GM04503 (cell line): ENCODE measurements at places on chromosomes 3 and 15.

DNA sequence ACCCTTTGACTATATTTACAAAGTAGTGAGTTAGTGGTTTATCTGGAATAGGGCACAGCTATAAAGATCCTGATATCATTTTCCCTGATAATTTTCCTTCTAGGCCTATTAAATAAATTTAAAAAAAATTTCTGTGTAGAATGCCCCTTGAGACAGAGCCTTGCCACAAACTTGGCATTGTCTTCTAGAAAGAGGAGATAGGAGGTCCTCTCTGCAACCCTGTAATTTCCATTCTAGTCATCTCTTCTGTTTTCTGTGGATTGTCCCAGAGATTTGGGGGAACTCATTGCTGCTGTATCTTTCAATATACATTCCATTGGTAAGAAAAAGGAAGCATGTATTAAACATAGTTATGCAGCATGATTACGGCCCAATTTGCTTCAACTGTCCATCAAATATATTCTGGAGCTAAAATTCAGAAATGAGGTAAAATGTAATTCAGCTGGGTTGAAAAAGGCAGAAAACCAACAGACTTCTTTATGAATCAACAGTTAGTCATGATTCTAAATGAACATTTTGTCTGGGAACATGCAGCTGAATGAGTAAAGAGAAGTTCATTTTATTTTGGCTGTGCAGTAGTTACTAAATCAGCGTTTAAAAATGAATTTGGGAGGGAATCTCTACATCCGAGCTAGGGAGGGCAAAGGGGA, 401.1 kb downstream of the NAALADL2 start:
- DNase-seq = no peak

DNA sequence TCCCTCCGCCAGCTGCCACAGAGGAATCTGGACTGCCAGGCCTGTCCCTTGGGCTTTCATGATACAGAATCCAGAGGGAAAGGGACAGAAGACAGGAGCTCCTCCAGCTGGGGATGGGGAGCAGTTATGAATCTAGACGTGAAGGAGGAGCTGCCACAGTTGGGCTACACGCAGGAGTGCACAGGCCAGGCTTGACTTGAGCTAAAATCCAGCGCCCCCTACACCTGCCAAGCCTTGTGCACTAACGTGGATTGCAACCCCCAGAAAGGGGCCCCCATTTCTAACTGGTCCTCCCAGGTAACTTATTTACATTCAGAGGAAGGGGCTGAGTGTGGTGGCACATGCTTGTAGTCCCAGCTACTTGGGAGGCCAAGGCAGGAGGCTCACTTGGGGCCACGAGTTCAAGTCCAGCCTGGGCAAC, 14.3 kb downstream of the KLHL6 start:
- no peak for DNase-seq

DNA sequence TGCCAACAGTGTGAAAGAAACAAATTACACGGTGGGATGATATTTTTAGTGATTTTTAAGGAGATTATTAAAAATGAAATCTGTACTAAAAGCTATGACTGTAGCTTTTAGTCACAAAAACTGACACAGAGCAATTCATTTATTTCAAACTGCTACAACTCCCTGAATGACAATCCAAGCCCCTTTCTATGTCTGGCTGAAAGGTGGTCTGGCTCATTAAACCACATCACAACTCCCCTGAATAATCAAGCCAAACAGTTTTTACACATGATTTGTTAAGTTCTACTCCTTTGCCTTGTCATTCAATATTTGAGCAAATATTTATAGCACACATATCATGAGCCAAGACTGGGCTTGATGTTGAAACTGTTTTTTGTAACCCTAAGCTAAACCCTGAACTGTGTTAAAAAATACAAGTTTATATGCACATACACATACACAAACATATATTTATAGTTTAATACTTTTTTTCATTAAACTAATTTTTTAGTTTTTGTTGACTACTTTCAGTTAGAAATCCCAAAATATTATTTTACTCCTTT, 125.5 kb downstream of the RBMS3 start:
- DNase-seq = no peak

- no peak for DNase-seq
Measured at GRCh38 chr15:94610485-94610884, 379.1 kb downstream of the MCTP2 start.

- no peak for DNase-seq
Measured at GRCh38 chr3:107008213-107008612, 369.0 kb upstream of the CCDC54 start.

- no peak for DNase-seq
Measured at GRCh38 chr3:170867143-170867937, 2.7 kb downstream of the RPL22L1 start.

- no peak for DNase-seq
Measured at GRCh38 chr3:4906107-4906621, 73.1 kb upstream of the BHLHE40 start.

GRCh38 chr15:79296583-79296982, 14.1 kb downstream of the ANKRD34C start:
- no peak for DNase-seq

DNA sequence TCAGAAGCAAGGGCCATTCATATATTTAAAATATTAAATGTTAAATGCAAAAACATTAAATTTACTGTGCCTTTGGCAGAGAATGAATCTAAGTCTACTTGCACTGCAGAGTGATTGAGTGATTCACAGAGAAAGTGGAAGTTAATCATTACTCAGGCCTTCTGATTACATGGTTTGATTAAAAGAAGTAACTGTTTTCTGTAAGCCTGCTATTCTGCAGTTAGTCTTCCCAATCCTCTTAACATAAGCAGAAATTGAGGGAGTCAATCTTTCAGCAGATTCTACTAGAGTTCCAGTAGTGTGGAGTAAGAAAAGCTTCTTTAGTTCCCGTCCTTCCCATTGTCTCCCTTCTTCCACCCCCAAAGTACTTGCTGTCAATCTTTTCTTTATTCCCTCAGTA, 1.5 kb downstream of the NLGN1 start:
- DNase-seq = no peak

DNA sequence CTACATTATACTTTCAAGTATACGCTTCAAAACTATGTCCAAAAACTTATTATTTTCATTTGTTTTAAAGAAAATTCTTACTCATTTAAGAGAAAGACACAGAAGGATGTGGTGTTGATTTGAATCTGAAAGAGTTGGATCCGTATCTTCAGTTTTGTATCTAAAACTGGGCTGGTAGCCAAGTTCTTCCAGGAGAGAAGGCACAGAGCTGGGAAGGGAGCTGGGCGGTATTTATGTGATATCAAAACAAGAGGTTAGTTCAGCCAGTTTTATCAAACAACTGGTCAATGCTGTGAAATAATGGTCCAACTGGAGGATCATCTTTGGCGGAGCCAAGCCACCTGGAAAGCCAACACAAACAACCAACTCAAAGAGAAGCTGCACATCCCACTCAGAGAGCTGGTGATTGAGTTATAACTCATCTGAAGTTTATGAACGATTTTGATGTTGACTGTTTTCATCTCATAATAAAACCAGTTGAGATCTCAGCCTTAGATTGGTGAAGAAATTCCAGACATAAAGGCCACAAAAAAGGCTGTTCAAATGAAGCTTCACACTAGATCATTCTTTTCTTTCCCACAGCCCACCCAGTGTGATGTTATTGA, 489.6 kb upstream of the RASGRP1 start:
- DNase-seq = no peak

GRCh38 chr3:65576966-65577365, 461.8 kb downstream of the MAGI1 start:
- no peak for DNase-seq

DNA sequence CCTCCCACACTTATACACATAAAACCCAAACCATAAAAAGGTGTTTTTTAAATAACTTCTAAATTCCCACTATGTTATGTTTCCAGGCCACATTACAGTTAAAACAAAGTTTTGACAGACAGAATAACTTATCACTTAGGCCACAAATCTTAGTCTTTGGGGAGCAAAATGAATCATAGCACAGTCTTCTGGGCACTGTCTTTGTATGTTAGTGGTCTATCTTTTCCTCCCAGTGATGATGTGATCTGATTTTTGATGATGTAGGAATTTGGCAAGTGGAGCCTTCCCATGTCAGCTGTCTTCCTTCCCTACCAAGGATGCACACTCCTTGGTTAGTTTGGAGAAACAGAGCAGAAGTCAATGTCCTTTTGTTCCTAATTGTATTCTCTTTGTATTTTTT, 67.3 kb downstream of the THSD4 start:
- DNase-seq = no peak

DNA sequence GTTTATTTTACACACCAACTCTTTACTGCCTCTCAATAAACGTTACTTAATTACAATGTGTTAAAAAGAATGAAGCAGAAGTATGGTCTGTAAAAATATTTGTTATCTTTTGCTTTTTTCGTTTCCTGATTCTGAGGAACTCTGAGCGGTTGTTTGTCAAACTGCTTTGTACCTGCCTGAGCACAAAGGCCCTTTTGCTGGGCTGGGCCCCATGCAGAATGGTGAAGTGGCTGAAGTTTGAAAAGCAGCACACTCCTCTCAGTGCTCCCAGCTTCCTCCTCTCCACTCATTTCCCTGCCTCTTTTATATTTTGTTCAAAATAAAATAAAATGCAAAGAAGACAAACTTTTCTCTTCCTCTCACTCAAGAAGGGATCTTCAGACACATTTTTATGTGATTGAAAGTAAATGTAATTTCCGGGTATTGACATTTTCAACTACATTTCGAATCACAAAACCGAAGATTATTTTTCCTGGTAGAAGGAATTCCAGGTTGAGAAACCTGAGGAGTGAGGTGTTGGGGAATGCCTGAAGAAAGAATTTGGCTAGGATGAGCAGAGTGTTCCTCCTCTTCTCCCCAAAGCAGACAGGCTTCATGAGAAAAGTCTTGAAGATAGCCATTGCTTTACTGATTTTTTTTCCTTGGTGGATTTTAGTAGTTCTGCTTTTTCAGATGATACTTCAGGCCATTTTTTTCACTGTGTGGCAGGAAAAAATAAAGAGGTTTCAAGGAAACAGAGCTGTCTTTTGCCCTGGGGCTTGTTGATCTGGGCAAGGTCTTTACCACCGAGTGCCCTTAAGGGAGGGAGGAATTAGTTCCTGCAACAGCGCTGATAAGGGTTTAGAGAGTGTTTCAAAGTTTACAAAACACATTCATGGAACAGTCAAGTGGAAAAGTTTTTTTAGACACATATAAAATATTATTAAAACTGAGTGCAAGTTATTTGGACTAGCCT, 229.8 kb downstream of the NFKBIZ start:
- DNase-seq = no peak

GRCh38 chr15:62277816-62278394, 112.8 kb upstream of the C2CD4B start:
- no peak for DNase-seq

- no peak for DNase-seq
Measured at GRCh38 chr15:67201136-67201535, 53.3 kb downstream of the AAGAB start.

DNA sequence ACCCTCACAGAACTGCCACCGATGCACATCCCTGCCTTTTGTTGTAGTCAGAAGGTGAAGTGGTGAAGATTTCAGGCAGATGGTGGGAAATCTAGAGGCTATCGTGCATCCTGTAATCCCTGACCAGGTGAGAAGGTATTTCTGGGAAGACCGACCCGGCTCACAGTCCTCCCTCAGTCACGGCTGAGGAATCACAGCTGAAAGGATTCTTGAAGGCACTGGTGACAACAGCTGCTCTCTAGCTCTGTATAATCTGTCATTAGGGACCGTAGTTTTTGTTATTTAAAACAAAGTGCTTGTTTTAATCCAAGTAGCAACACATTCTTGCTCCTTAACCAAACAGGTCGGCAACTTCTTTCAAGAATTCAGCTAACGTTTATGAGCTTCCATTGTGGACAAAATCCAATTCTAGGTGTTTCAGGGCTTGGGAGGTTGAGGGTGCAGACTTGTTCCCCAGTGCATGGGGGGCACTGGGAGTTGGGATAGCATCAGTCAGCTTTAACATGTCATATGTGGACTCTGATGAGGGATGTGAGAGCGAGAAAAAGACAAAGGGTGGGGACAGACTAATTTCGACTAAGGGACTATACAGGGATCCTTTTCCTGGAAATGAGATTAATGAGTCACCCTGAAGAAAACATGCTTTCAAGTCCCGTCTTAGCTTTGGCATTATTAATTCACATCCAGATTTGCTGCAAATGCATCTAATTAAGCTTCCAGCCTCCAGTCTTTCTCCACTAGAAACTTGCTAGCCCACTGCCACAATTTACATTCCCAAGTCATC, 141.0 kb upstream of the RASGRP1 start:
- DNase-seq = no peak

DNA sequence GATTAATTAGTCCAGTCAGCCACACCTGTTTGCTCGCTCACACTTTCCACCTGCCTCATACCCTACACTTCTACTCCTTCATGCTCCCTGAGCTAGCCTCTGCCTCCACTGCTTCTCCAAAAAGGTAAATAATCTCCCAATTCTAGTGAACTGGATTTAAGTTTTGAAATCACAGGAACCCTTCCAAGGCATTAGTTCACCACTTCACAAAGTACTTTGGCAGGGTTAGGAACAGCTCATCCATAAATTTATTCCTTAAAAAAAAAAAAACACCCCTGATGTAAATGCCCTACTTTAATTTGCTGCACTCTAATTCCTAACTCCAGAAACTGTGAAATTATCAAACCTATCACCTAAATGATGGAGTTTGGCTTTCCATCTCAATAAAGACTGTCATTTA, 58.3 kb downstream of the GADL1 start:
- DNase-seq = no peak

GRCh38 chr15:84949845-84950569, 31.6 kb upstream of the PDE8A start:
- no peak for DNase-seq

GRCh38 chr15:100759698-100760356, 119.8 kb upstream of the ALDH1A3 start:
- DNase-seq = peak; percentile 55

GRCh38 chr15:60343221-60343970, 54.4 kb downstream of the ANXA2 start:
- DNase-seq = no peak

- DNase-seq = peak; percentile 80
Measured at GRCh38 chr3:125140011-125140817, 72.3 kb downstream of the SLC12A8 start.

GRCh38 chr3:178170698-178171535, 365.3 kb upstream of the KCNMB2 start:
- peak; percentile 64 for DNase-seq

DNA sequence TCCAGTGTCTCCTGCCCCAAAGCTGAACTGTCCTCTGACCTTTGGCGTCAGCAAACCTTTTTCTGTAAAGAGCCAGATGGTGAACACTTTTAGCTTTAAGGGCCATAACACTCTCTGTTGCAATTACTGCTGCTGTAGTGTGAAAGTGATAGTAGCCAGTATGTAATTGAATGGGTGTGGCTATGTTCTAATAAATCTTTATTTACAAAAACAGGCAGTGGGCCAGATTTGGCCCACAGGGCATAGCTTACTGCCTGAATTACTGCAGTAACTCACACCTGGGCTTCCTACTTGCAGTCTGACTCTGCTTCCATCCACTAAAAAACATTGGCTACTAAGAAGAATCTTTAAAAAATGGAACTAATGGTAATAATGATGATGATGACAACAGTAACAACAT, 68.0 kb upstream of the SLC6A11 start:
- DNase-seq = no peak

DNA sequence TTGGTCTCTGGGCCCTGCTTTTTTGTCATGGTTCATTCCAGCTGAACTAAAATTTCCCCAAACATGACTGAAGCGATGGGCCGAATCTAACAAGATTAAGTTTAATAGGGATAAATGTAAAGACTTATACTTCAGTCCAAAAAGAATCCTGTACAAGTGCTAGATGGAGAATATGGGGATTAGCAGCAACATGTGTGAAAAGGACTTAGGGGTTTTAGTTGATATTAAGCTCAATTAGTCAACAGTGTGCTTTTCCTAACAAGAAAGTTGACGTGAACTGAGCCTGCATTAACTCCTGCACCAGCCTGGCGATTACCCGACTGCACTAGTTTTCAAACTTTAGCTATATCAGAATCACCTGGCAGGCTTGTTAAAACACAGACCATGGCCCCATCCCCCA, 61.0 kb upstream of the BBX start:
- no peak for DNase-seq
